Inflammatory macrophage (primary cell): ENCODE measurements at places on chromosomes 12 and 14.
A peak's percentile ranks its signal among the peaks of the same experiment; 100 is the strongest.

GRCh38 chr12:120706029-120706428 is 4.2 kb upstream of the UNC119B start:
- DNase-seq = no peak

- DNase-seq = no peak
Measured at GRCh38 chr14:68316078-68316868, 476.6 kb downstream of the ZFP36L1 start.

- DNase-seq = no peak
Measured at GRCh38 chr12:85225501-85225900, 54.5 kb upstream of the ALX1 start.

- peak; percentile 42 for DNase-seq
Measured at GRCh38 chr14:92039063-92039718, 668 bp downstream of the TRIP11 start.

DNA sequence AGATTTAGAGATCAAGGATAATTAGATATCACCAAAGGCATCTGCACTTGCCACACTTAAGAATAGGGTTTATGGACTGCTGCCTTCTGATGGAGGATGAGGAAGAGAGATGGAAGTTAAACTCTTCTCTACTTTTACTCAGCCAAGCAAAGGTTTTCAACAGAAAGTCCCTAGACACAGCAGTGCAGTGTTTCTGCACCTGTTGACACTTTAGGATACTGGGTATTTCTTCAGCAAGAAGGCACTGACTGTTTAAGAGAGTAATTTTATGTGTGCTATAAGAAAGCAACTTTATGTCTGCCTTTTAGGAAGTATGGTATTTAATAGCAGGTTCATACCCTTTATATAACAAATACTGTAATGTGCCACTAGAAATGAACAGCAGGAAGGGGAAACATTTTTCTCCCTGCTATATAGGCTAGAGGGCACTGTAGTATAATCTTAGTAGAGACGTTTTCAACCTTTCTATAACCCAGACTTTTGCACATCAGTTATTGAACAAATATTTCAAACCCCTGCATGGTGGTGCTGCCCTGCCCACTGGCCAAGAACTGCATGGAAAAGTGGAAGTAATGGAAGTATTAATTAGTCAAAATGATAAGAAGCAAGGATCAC is 225.0 kb upstream of the GRIP1 start:
- DNase-seq = no peak
